ENCODE measurements at places on chromosomes 16 and 17. TPM values are rescaled to one million over a fixed set of nuclear protein-coding genes. Genes with fewer than 3 reads are reported as not detected.

- no peaks in the 10 kb centered on the region for H3K36me3 ChIP-seq
- no peak overlapping the region for H3K4me3 ChIP-seq
- H3K27me3 ChIP-seq = no peaks in the 10 kb centered on the region
Measured at GRCh38 chr17:10797476-10798328, 6.2 kb downstream of the TMEM238L start.

DNA sequence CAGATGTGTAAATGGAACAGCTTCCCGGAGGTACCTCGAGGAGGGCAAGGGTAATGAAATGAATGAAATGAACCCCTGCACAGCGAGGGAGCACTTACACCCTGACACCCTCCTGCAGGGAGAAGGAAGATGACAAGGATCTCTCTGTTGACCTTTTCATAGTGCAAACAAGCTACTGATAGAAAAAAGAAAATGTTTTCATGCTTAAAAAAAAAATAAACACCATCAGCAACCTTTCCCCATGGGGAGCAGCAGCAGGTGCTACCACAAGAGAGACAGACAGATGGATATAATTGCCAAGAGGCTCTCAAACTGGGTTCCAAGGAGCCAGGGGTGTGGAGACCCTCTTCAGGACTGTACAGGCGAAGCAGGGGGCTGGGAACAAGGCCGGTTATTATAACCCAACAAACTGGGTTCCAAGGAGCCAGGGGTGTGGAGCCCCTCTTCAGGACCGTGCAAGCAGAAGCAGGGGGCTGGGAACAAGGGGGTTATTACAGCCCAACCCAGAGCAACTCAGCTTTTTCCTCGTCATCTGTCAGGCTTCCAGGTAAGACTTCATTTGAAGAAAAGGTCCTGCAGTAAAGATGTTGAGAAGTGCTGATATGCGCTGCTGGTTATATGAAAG, 718 bp upstream of the RPH3AL start:
- peak overlapping the region; percentile 78 for H3K27ac ChIP-seq
- H3K36me3 ChIP-seq = no peaks in the 10 kb centered on the region
- no peak overlapping the region for H3K4me3 ChIP-seq
- peaks cover 2% of the 10 kb centered on the region for H3K27me3 ChIP-seq
- DNase-seq = no peak
- peaks cover 32% of the 10 kb centered on the region for H3K4me1 ChIP-seq

DNA sequence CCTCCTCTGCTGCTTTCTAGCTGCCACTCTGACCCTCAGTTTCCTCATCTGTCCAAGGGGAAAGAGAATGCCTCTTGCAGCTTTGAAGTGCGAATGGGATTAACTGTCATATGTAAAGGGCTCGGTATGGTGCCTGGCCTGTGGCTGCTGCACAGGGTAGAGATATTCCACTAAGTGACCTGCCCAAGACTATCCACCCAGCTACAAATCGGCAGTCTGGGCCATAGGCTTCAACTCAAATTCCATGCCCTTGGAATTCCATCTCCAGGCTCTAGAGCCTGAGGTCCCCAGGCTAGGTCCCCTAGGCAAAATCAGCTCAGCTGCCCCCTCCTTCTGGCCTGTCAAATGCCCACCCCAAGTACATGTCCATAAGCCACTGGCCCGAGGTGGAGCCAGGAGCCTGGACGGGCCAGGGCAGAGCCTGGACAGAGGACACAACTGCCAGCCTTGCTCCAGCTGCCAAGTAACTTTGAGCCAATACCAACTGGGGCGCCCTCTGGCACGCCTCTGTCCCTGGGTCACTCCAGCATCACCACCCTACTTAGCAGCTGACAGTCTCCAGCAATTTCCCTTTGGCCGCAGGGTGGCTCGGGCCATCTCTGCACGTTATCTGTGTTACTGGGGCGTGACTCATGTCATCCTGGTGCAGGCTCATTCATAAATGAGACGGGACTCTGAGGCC, 57.2 kb downstream of the SDK2 start:
- peaks cover 15% of the 10 kb centered on the region for H3K4me1 ChIP-seq
- H3K4me3 ChIP-seq = no peak overlapping the region
- DNase-seq = no peak
- no peaks in the 10 kb centered on the region for H3K36me3 ChIP-seq

- H3K4me3 ChIP-seq = no peak overlapping the region
- H3K27me3 ChIP-seq = no peaks in the 10 kb centered on the region
- peaks cover 42% of the 10 kb centered on the region for H3K4me1 ChIP-seq
- H3K27ac ChIP-seq = no peak overlapping the region
Measured at GRCh38 chr17:2183346-2183745, 120.2 kb downstream of the SMG6 start.

GRCh38 chr16:26889740-26890139, 177.0 kb upstream of the C16orf82 start:
- H3K27me3 ChIP-seq = no peaks in the 10 kb centered on the region
- H3K36me3 ChIP-seq = no peaks in the 10 kb centered on the region
- no peak for DNase-seq

- DNase-seq = peak; percentile 81
- H3K27me3 ChIP-seq = peaks cover 69% of the 10 kb centered on the region
Measured at GRCh38 chr17:8965394-8966168, at the start of gene PIK3R5. Gene PIK3R5 (minus strand): TSS chr17:8965707. CDS start chr17:8911494, 54,213 bp downstream.

- peaks cover 4% of the 10 kb centered on the region for H3K4me1 ChIP-seq
- peaks cover 75% of the 10 kb centered on the region for H3K27me3 ChIP-seq
- no peaks in the 10 kb centered on the region for H3K36me3 ChIP-seq
- DNase-seq = no peak
- H3K27ac ChIP-seq = no peak overlapping the region
Measured at GRCh38 chr16:86520317-86521210, 10.2 kb downstream of the FOXF1 start.

DNA sequence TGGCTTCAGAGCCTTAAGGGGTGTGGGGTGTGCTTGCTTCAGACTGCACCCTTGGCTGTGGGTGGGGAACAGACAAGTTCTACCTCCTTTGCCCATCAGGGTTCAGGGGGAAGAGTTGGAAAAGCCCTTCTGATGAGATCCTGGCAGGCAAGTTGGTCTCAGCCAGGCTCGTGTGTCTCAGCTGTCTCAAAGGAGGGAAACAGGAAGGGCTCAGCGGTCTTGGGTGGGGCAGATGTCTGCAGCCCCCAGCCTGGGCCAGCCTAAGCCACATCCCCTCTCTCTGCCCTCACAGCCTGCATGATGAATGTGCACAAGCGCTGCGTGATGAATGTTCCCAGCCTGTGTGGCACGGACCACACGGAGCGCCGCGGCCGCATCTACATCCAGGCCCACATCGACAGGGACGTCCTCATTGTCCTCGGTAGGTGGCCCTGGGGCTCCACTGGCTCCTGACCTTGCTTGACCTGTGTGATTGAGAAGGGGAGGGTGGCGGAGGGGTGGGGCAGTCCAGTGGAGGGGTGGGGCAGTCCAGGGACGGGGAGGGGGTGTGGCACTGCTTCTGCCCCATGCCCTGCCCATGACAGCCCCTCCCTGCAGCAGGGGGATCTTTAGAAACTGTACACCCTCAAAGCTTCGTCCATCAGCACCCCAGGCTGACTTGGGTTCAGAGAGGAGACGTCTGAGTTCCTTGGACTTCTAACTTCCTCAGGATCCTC, 199.5 kb downstream of the PRKCB start:
- H3K27me3 ChIP-seq = no peaks in the 10 kb centered on the region
- H3K4me3 ChIP-seq = no peak overlapping the region
- H3K36me3 ChIP-seq = no peaks in the 10 kb centered on the region
- no peak for DNase-seq
- no peak overlapping the region for H3K27ac ChIP-seq

DNA sequence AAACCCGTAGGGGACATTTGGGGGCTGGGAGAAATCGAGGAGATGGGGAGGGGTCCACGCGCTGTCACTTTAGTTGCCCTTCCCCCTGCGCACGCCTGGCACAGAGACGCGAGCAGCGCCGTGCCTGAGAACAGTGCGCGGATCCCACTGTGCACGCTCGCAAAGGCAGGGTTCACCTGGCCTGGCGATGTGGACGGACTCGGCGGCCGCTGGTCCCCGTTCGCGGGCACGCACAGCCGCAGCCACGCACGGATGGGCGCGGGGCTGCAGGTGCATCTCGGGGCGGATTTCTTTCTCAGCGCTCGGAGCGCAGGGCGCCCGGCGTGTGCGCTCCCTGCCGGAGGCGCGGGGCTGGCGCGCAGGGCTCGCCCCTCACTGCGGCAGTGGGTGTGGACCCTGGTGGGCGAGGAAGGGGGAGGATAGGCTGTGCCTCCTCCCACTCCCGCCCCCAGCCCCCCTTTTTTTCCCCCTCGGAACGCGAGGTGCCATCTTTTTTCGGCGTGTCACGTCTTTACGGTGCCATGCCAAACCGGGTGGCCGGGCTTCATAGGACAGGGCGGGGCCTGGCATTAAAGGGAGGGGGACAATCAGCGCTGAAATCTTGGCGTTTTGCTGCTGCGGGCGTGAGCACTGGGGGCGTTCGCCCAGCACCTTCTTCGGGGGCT, 1.1 kb downstream of the MAPT start:
- H3K27me3 ChIP-seq = peaks cover 62% of the 10 kb centered on the region
- H3K4me3 ChIP-seq = peak overlapping the region; percentile 73
- DNase-seq = no peak
- no peaks in the 10 kb centered on the region for H3K36me3 ChIP-seq

- H3K4me3 ChIP-seq = no peak overlapping the region
- DNase-seq = no peak
- peaks cover 37% of the 10 kb centered on the region for H3K4me1 ChIP-seq
- H3K27ac ChIP-seq = no peak overlapping the region
- H3K36me3 ChIP-seq = peaks cover 14% of the 10 kb centered on the region
Measured at GRCh38 chr16:84737192-84738011, 37.6 kb downstream of the USP10 start.

GRCh38 chr17:77594416-77595209, 363.9 kb upstream of the TNRC6C start:
- H3K4me3 ChIP-seq = no peak overlapping the region
- DNase-seq = no peak
- H3K4me1 ChIP-seq = no peaks in the 10 kb centered on the region
- H3K27me3 ChIP-seq = peaks cover 60% of the 10 kb centered on the region
- no peaks in the 10 kb centered on the region for H3K36me3 ChIP-seq

GRCh38 chr16:55133654-55134053, 190.3 kb upstream of the IRX6 start:
- H3K27me3 ChIP-seq = no peaks in the 10 kb centered on the region
- no peak overlapping the region for H3K27ac ChIP-seq
- no peaks in the 10 kb centered on the region for H3K4me1 ChIP-seq
- no peak overlapping the region for H3K4me3 ChIP-seq

DNA sequence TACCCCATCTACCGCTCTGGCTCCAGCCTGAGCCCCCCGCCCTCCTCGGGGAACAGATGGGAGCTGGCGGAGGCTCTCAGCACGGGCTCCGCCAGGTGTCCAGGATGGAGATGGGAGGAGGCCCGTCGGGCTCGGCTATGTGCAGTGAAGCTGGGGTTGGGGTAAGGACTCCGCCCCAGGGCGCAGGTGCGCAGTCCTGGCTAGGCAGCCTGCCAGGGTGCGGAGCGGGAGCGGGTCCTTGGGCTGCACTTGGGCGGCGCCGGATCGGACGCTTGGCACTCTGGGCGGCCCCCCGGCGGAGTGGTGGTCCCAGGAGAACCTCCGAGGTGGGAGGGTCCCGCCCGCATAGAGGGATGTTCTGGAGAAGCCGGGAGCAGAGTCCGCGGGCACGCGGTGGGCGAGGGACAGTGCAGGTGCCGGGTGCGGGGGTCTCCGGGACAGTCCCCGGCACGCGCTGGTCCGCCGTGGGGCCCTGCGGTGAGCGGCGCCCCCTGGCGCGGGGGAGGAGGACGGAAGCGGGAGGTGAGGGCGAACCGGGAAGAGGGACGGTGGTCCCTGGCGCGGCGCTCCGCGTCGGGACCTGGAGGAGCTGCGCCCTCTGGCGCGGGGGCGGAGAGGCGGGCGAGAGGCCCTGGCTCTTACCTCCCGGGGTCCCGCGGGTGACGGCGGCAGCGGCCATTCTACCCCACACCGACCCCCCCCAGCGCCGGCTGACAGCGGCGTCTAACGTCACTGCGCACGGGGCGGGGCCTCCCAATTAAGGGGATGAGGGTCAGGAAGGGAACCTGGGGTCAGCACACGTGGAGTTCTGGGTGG, at the start of gene CAMTA2:
Gene CAMTA2, minus strand, starts transcription at position 725 of the 816 bp plus-strand sequence. CDS start 1,453 bp downstream, outside the sequence.
- H3K27me3 ChIP-seq = no peaks in the 10 kb centered on the region
- H3K36me3 ChIP-seq = peaks cover 3% of the 10 kb centered on the region
- H3K27ac ChIP-seq = peak within 1 kb of the TSS; percentile 94
- DNase-seq = peak; percentile 93
- H3K4me3 ChIP-seq = peak within 1 kb of the TSS; percentile 87

GRCh38 chr16:7871979-7872378, 539.3 kb downstream of the RBFOX1 start:
- no peaks in the 10 kb centered on the region for H3K4me1 ChIP-seq

DNA sequence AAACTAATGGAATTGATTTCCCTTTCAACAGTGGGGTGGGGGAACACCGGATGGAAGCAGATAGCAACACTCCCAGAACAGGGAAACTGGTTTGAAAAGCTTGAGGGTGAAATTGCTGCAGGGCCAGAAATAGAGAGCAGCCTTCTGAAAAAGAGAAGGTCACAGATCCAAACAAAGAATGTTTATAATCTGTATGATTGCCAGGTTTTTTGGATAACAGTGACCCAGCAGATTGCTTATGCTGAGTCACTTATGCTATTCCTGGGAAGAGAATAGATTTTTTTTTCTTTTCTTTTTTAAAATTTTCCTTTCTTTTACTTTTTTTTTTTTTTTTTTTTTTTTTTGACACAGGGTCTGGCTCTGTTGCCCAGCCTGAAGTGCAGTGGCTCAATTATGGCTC, 641.3 kb downstream of the KCNJ2 start:
- peaks cover 3% of the 10 kb centered on the region for H3K27me3 ChIP-seq
- no peaks in the 10 kb centered on the region for H3K36me3 ChIP-seq
- no peak for DNase-seq
- H3K4me1 ChIP-seq = peaks cover 4% of the 10 kb centered on the region

- H3K27ac ChIP-seq = no peak overlapping the region
- no peak overlapping the region for H3K4me3 ChIP-seq
- H3K4me1 ChIP-seq = no peaks in the 10 kb centered on the region
- DNase-seq = no peak
- H3K36me3 ChIP-seq = no peaks in the 10 kb centered on the region
Measured at GRCh38 chr16:82177555-82177954, 7.5 kb upstream of the MPHOSPH6 start.

DNA sequence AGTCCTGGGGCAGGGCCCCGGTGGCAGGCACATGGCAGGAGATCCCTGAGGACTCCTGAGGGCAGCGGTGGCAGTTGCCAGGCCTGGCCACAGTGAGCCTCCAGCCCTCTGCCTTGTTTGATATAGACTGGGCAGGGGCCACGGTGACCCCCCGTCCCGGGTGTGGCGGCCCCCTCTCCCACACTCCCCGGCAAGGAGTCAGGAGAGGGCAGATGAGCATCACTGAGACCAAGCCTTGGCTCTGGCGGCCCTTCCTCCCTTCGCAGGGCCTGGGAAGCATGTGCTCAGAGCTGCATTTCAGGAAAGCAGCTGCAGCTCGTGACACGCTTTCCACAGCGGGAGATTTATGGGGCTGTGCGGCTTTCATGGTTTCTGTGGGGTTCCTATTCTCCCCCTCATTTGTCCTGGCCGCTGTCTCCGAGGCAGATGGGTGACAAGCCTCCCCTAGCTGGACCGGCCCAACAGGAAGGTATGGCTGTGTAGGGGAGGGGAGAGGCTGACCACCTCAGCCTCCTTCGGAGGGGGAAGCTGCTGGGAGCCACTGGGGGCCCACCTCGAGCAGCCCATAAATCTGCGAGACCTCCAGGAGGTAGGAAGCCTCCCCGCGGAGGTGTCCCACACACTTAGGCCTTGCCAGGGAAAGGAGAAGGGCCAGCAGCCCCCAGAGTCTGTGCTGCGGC, 211.4 kb downstream of the NTN1 start:
- DNase-seq = no peak
- H3K27me3 ChIP-seq = peaks cover 8% of the 10 kb centered on the region
- H3K4me3 ChIP-seq = no peak overlapping the region

CCL8 gene
- not detected for total RNA-seq

GNG13 gene
- not detected for total RNA-seq

ARL5C gene
- not detected for total RNA-seq

MMP28 gene
- 0.75 TPM for total RNA-seq

HCRT gene
- total RNA-seq = not detected

RNF43 gene
- not detected for total RNA-seq

TEKT3 gene
- total RNA-seq = not detected

TBC1D3 gene
- total RNA-seq = 0.30 TPM

ACSM3 gene
- total RNA-seq = 1.7 TPM

CA7 gene
- not detected for total RNA-seq

Data from osteocyte (in vitro differentiated cells).